ENCODE measurements at places on chromosomes 1 and 21.
A peak's percentile ranks its signal among the peaks of the same experiment; 100 is the strongest.

DNA sequence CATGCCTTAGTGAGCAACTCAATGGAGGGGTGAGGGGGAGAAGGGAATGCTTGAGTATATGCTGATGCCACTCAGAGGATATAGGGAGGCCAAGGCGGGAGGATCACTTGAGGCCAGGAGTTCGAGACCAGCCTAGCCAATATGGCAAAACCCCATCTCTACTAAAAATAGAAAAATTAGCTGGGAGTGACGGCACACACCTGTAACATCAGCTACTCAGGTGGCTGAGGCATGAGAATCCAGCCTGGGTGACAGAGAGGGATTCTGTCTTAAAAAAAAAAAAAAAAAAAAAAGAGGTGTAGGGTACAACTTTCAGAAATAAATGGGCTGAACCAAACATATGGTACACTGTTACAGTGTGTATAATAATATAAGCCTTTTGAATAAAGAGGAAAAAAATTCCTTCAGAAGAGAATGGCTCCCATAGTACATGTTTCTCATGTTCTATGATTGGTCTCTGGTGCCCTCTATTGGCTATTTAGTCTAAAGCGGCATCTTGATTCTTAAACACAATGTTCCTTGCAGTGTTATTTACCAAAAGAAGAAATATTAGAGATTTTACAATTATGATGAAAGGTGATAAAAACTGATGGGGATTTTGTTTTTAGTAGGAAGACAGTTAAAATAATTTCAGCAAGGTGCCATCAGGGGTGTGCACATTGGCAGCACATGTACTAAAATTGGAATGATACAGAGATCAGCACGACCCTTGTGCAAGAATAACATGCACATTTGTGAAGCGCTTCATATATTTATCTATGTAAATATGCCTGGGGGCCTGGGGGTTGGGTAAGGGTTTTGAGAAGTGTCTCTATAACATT lies 109.8 kb downstream of the PATJ start:
- no peak overlapping the region for H3K27ac ChIP-seq
- H3K4me3 ChIP-seq: no peak overlapping the region
- DNase-seq: no peak
- no peaks in the 10 kb centered on the region for H3K4me1 ChIP-seq
- H3K27me3 ChIP-seq: no peaks in the 10 kb centered on the region

- peaks cover 6% of the 10 kb centered on the region for H3K27me3 ChIP-seq
- no peaks in the 10 kb centered on the region for H3K36me3 ChIP-seq
- no peak for DNase-seq
- peaks cover 13% of the 10 kb centered on the region for H3K4me1 ChIP-seq
Measured at GRCh38 chr1:231494439-231495110, 33.9 kb upstream of the TSNAX start.

- no peak overlapping the region for H3K4me3 ChIP-seq
- H3K27ac ChIP-seq: no peak overlapping the region
Measured at GRCh38 chr1:204288021-204288588, 71.6 kb downstream of the PLEKHA6 start.

- peak; percentile 35 for DNase-seq
- H3K4me3 ChIP-seq: no peak overlapping the region
- no peak overlapping the region for H3K27ac ChIP-seq
- H3K36me3 ChIP-seq: peaks cover 33% of the 10 kb centered on the region
- peaks cover 48% of the 10 kb centered on the region for H3K4me1 ChIP-seq
Measured at GRCh38 chr1:8389958-8390535, 72.1 kb downstream of the SLC45A1 start.

DNA sequence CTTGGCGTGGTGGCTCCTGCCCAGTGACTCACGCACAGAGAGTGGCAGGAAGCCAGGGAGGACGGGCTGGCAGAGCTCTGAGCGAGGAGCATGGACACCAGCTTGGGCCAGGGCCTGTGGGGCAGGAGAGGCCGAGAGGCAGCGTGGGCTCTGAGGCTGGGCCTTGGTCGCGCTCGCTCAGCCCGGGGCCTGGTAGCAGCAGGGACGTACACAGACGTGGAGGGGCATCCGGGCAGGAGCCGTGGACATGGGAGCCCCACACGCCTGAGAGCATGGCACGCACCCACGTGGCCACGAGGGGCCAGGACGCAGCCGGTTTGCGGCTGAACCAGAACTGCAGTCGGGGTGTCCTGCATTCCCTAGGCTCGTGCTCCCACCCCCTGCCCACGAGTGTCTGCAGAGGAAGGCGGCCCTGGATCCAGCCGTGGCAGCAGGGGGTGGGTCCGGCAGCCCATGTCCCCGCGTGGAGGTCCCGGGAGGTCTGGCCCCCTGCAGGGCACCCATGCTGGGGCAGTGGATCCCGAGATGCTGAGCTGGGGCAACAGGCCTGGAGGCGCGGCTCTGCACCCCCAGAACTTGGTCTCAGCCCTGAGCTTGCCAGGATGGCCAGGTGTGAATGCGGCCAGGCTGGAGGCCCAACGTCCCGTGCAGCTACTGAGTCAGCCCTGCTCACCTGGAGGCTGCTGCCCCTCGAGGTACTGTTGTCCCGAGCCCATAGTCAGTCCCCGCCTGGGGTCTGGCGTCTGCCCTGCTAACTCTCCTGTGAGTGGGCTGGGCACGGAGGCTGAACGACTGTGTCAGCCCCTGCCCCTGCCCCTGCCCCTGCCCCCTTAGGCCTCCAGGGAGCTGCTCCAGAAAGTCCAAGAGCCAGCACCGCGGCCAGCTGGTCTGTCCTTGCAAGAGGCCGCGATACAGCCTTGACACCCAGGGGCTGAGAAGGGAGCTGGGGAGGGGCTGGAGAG lies 61.6 kb downstream of the SLX9 start:
- DNase-seq: no peak
- H3K27ac ChIP-seq: no peak overlapping the region
- H3K4me3 ChIP-seq: no peak overlapping the region

DNA sequence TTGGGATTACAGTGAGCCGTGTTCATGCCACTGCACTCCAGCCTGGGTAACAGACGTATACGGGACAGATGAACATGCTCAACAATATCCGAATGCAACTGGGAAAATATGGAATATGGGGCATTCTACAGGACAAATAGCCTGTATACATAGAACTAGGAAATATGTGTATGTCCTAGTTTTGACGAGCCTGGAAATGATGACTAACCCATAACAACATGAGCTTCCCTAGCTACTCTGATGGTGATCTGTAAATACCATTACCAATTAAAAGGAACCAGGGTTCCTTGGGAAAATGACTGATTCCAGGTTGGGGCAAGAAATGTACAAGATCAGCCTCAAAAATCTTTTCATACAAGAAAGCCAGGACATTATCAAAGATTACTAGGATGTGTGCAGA lies 42.8 kb upstream of the ARTN start:
- H3K4me3 ChIP-seq: no peak overlapping the region
- H3K36me3 ChIP-seq: peaks cover 3% of the 10 kb centered on the region
- no peak for DNase-seq
- no peak overlapping the region for H3K27ac ChIP-seq

GRCh38 chr1:244335456-244335855 lies 116.3 kb downstream of the ADSS2 start:
- no peak overlapping the region for H3K4me3 ChIP-seq
- no peaks in the 10 kb centered on the region for H3K36me3 ChIP-seq
- no peak for DNase-seq
- H3K27me3 ChIP-seq: peaks cover 29% of the 10 kb centered on the region
- H3K27ac ChIP-seq: no peak overlapping the region

DNA sequence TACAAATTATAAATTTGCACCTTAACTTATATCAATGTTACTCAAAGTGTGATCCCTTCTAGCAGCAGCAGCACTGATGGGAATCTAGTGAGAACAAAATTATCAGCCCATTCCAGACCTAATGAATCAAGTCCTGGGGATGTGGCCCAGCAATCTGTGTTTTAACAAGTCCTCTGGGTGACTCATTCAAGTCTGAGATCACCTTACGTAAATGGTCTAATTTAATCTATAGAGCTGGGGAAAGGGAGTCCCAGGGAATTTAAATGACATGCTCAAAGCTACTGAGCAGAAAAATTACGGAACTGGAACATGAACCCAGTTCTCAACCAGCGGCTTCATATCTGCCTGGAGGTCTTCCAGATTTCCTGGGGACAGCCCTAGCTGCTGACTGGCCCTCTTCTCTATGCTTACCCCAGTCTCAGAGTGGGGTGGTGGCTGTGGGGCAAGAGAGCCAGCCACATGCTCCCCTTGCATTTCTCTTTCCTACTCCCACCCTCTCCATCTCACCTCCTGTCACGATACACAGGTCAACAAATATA lies 220.0 kb downstream of the TM2D1 start:
- DNase-seq: no peak
- peaks cover 7% of the 10 kb centered on the region for H3K4me1 ChIP-seq
- H3K27me3 ChIP-seq: peaks cover 3% of the 10 kb centered on the region

- peaks cover 67% of the 10 kb centered on the region for H3K4me1 ChIP-seq
- H3K27ac ChIP-seq: peak overlapping the region; percentile 87
- H3K27me3 ChIP-seq: no peaks in the 10 kb centered on the region
- H3K36me3 ChIP-seq: peaks cover 7% of the 10 kb centered on the region
Measured at GRCh38 chr1:198186916-198187580, 30.2 kb downstream of the NEK7 start.

GRCh38 chr1:9270290-9270883 lies 22.3 kb upstream of the SPSB1 start:
- H3K4me1 ChIP-seq: peaks cover 5% of the 10 kb centered on the region
- no peak overlapping the region for H3K27ac ChIP-seq

DNA sequence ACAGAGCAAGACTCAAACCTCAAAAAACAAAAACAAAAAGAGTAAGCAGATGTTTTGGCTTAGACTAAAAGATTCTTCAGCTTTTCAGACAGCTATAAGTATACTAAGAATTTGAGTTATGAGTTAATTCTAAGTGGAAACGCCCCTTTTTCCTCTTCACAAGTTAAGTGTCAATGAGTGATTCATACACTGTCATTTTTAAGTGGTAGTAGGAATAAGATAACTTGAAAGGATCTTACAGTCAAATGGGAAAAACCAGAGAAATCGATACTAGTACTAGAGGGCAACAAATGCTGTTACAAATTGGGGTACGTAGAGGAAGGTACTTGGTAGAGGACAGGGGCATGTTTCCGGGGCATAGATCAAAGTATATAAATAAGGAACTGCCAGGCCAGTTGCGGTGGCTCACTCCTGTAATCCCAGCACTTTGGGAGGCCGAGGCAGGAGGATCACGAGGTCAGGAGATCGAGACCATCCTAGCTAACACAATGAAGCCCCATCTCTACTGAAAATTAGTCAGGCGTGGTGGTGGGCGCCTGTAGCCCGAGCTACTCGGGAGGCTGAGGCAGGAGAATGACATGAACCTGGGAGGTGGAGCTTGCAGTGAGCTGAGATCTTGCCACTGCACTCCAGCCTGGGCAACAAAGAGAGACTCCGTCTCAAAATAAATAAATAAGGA lies 7.4 kb downstream of the H3-3A start:
- H3K27ac ChIP-seq: peak overlapping the region; percentile 80
- H3K36me3 ChIP-seq: peaks cover 50% of the 10 kb centered on the region
- peak overlapping the region; percentile 11 for H3K4me3 ChIP-seq

- peak overlapping the region; percentile 97 for H3K27ac ChIP-seq
- DNase-seq: peak; percentile 5
- H3K4me1 ChIP-seq: peaks cover 59% of the 10 kb centered on the region
- H3K36me3 ChIP-seq: peaks cover 32% of the 10 kb centered on the region
- H3K27me3 ChIP-seq: no peaks in the 10 kb centered on the region
- H3K4me3 ChIP-seq: peak overlapping the region; percentile 85
Measured at GRCh38 chr1:87333692-87334347, 5.1 kb downstream of the LMO4 start.

DNA sequence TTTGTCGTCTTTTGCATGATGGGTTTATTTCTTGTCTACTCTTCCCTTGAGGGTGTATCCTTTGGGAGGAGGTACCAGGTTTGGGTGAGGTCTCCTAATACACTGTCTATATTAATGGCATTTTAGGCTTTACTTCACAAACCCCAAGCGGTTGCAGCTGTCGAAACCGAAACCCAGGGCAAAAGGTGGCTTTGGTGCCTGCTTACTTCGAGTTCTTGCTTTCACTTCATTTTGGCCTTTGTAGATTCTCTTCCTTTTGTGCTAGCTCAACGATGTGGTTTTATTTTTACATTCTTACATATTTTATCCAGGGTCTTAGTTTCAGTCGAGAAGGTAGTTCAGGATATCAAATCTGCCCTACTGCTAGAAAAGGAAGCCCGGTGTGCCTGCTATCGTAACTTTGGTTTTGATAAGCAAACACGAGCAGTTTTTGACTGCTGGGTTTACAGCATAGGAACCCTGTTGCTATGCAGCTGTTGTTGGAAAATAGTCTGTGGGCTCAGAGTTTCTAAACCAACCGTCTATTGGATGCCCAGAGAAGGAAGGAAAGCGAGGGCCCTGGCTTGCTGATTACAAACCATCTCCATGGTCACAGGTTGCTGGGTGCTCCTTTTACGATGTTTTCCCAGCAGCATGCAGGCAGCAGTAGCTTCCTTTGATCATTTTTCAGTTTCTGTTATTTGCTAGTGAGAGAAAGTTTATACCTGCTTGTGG lies 9.8 kb upstream of the TSPAN2 start:
- H3K36me3 ChIP-seq: no peaks in the 10 kb centered on the region
- peak overlapping the region; percentile 94 for H3K27ac ChIP-seq
- no peaks in the 10 kb centered on the region for H3K27me3 ChIP-seq
- peak; percentile 70 for DNase-seq

DNA sequence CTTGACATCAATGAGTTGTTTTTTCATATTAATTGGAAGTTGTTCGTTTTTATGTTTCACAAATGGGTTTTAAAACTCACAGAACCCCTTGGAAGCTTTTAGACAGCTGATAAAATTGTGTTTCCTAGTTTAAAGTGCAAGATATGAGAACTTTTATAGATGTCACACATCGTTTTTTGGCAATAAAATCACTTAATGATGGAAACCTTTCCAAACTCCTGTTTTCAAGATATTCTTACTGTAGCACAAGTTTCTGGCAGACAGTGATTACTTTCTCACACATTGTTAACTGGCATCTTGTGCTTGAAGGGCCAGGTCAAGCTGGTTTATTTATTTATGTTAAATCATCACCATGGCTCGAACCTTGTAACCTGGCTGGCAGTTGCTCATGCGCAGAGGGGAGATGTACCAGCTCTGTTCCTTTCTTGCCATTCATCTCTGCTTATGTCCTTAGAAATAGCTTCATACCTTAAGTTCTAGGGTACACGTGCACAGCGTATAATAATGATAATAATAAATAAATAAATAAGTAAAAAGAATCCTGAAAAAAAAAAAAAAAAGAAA lies 10.2 kb upstream of the RCAN1 start:
- H3K36me3 ChIP-seq: no peaks in the 10 kb centered on the region
- no peak for DNase-seq
- no peaks in the 10 kb centered on the region for H3K4me1 ChIP-seq
- H3K27ac ChIP-seq: no peak overlapping the region

DNA sequence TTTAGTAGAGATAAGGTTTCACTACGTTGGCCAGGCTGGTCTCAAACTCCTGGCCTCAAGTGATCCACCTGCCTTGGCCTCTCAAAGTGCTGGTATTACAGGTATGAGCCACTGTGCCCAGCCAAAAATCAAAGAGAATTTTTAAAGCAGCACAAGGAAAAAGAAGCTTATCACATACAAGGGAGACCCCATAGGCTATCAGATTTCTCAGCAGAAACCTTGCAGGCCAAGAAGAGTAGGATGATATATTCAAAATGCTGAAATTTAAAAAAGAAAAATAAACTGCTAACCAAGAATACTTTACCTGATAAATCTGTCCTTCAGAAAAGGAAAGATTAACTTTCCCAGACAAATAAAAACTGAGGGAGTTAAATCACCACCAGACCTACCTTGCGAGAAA lies 43.2 kb downstream of the FLVCR1 start:
- H3K4me3 ChIP-seq: no peak overlapping the region
- no peaks in the 10 kb centered on the region for H3K4me1 ChIP-seq
- no peak overlapping the region for H3K27ac ChIP-seq

GRCh38 chr1:50700621-50701020 lies 259.4 kb downstream of the FAF1 start:
- H3K27me3 ChIP-seq: no peaks in the 10 kb centered on the region
- no peaks in the 10 kb centered on the region for H3K4me1 ChIP-seq
- no peak overlapping the region for H3K27ac ChIP-seq
- H3K36me3 ChIP-seq: peaks cover 1% of the 10 kb centered on the region
- DNase-seq: no peak
